ENCODE measurements at places on chromosomes 16 and 17.
A peak's percentile ranks its signal among the peaks of the same experiment; 100 is the strongest.

DNA sequence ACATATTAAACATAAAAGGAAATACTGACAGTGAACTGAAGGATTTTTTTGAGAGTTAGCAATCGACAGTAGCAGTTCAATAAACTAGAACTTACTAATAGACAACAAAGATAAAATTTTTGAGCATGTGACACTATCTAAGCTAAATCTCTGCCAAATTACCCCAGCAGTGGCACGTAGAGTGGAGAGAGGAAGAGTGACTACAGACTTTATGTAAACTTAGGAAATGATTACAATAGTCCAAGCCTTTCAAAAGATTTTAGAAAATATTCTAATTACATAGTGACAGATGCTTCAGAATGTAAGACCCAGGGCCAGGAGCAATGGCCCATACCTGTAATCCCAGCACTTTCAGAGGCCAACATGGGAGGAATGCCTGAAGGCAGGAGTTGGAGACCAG, 52.4 kb downstream of the CFDP1 start:
- DNase-seq, result no peak

- DNase-seq, result no peak
Observed at GRCh38 chr16:79991969-79992368, 391.4 kb upstream of the MAF start.

- DNase-seq, result no peak
Observed at GRCh38 chr17:79214459-79214858, 139.8 kb downstream of the ENGASE start.

GRCh38 chr17:5122586-5123342, 6.9 kb downstream of the USP6 start:
- no peak for DNase-seq

GRCh38 chr16:9526791-9527190, 435.3 kb downstream of the HAPSTR1 start:
- DNase-seq, result no peak

GRCh38 chr17:72407336-72407909, 286.6 kb downstream of the SOX9 start:
- no peak for DNase-seq

GRCh38 chr16:49148410-49148809, 133.2 kb downstream of the CBLN1 start:
- no peak for DNase-seq

DNA sequence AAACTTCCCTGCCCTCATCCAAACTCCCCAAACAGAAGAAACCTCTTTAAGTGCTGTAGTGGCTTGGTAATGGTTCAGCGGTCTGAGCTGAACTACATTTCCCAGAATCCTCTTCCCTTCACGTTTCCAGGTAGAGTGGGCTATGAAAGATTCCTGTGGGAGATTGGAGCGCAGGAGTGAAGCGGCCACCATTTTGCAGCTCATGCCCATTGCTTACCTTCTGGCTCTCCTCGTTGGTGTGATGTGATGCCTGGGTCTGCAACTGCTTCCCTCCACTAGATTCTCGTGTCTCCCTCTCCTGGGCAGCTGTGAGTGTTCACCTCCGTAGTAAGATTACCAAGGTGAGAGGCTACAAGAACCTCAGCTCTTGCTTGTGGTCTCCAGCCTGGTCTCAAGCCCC, 82.1 kb downstream of the GPR139 start:
- DNase-seq, result no peak

DNA sequence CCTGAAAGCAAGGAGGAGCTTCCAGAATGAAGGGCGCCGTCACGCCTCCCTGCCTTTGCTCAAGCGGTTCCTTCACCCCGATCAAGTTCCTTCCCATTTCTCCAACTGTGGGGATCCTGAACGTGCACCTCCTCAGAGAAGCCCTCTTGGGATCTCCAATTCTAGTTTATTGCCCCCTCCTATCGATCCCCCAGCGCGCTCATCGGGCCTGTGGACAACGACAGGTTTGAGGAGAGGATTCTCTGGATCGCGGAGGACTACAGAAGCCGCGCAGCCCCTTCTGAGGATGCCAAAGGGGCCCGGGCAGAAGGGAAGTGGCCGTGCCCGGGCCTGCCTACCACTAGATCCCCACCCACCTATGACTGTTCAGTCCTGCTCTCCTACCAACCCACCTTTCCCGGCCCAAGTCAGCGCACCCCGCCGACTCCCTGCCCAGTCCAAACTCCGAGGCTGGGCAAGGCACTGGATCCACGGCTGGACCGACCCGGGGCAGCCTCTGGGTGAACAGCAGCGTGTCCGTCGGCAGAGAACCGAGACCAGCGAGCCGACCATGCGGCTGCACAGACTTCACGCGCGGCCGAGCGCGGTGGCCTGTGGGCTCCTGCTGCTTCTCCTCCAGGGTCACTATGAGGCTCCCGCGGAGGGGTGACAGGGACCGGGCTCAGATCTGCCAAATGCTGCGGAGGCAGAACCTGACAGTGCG, 12.8 kb upstream of the CES3 start:
- DNase-seq, result no peak

- no peak for DNase-seq
Observed at GRCh38 chr17:47621293-47622179, 28.2 kb upstream of the KPNB1 start.

- DNase-seq, result no peak
Observed at GRCh38 chr16:88468275-88469129, 15.4 kb downstream of the ZFPM1 start.

DNA sequence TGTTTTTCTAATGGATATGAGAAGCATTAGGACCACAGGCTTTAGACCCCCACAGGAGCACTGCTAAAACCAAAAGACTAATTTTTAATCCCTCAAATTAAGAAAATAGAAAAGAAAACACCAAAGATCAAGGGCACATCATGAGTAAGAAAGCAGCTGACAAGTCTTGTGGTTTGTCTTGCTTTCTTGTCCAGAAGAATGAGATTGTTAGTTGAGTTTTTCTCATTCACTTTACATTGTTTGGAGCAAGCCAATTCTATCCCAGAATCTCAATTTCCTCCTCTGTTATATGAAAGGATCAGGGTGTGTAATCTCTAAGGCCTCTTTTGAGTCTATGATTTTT, 899.0 kb downstream of the KCNJ2 start:
- DNase-seq, result no peak

DNA sequence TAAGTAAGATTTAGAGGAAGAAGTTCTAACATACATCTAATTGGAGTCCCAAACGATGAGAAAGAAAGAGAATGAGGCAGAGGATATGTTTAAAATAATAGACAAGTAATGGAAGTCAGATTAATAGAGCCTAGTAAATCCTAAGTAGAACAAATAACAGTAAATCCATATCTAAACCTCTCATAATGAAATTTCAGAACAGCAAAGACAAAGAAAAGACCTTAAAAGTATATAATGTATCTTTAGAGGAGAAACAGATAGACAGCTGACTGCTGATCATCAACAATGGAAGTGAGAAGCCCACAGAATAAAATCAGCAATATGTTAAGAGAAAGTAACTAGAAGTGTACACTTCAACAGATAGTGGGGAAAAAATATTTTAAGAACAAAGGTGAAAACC, 536.2 kb upstream of the ZFHX3 start:
- no peak for DNase-seq

DNA sequence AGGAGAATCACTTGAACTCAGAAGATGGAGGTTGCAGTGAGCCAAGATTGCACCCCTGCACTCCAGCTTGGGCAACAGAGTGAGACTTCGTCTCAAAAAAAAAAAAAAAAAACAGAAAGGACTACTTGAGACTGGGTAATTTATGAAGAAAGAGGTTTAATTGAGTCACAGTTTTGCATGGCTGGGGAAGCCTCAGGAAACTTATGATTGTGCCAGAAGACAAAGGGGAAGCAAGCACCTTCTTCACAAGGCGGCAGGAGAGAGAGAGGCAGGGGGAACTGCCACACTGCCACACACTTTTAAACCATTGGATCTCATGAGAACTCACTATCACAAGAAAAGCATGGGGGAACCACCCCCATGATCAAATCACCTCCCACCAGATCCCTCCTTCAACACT, 9.0 kb upstream of the MILR1 start:
- DNase-seq, result no peak

GRCh38 chr16:16861546-16861945, 482.6 kb downstream of the NPIPA7 start:
- no peak for DNase-seq

GRCh38 chr16:2777903-2778629, 986 bp upstream of the ELOB start:
- DNase-seq, result no peak

- DNase-seq, result no peak
Observed at GRCh38 chr16:77785373-77785764, 3.0 kb upstream of the VAT1L start.

DNA sequence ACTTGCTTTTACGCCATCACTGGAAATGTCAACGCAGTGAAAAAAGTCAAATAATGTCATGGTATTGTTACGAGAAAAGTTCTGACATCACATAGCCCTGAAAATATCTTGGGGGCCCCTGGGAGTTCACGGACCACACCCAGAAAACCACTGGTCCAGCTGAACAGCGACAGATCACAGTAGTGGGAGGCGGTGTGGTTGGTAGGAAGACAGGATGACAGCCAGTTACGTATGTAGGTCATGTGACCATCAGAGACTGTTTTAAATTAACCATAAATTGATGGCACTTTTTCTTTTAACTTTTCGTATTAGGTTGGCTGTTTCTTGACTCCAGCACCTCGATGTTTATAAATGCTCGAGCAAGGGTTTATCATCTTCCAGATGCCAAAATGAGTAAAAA, 11.9 kb downstream of the ERCC4 start:
- no peak for DNase-seq

GRCh38 chr17:82272495-82273326, 789 bp downstream of the CSNK1D start:
- DNase-seq, result peak; percentile 79

DNA sequence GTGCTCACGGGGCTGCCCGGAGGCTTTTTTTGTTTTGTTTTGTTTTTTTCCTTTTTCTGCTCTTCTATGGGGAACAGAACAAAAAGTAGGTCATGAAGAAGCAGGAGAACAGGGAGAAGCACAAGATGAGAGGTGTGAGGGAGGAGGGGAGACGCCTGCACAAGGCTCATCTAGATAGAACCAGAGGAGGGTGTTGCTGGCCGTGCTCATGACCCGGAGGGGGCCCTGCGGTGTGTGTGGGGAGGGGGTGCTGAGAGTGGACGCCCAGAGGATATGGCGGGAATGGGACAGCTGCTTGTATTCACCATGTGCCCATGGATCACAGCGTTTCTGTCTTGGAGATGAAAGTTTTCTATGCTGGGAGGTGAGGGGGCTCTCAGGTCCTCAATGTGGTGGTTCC, 183.7 kb downstream of the FOXL1 start:
- no peak for DNase-seq
